ENCODE measurements at places on chromosomes 5 and 9.

DNA sequence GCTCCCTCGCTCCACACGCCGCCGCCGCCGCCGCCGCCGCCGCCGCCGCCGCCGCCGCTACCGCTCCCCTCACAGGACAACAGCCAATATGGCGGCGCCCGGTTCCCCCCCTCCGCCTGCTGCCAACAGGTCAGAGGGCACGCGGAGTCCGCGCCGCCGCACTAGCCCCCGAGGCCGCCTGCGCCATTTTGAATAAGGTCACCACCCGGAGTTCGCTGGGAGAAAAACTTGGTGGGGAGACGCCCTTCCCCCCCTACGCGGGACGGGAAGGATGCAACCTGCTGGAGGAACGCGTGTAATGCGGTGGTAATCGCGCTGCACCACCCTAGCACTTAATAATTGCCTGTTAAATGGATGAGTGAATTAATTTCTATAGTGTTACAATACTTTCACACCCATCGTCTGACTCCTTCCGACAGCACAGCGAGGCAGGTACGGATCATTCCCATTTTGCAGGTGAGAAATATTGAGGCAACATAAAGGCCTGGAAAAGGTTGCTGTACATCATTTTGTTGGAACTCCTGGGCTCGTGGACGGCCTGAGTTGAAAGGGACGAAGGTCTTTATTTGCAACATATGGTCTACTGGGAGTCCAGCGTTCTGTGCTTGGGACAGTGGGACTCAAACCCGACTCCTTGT lies at the start of gene FAM193B:
Gene FAM193B, minus strand, starts transcription at position 90 of the 638 bp plus-strand sequence. CDS start 105 bp downstream, outside the sequence.
- DNase-seq, result peak; percentile 85

DNA sequence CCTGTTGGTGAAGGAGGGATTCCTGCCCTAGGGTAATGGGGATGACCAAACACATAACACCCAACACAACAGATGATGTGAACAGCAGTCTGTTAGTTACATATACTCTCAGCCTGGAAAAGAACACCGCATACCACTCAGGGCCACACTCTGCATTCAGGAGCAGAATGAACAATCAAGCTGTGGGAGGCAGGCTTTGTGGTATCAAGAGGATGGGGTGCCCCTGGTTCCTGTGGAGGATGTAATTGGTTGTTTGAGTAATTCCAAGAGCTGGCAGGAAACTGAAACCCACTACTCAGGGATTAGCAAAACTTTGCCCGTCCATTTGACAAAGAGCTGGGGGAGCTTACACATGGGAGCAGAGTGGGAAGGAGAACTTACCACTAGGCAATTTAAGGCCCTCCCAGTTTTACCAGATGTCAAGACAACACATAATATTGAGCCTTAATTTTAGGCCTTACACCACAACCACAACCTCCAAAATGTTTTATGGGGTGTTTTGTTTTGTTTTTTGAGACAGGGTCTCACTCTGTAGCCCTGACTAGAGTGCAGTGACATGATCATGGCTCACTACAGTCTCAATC lies 15.6 kb upstream of the PRKAA1 start:
- DNase-seq, result peak; percentile 59

DNA sequence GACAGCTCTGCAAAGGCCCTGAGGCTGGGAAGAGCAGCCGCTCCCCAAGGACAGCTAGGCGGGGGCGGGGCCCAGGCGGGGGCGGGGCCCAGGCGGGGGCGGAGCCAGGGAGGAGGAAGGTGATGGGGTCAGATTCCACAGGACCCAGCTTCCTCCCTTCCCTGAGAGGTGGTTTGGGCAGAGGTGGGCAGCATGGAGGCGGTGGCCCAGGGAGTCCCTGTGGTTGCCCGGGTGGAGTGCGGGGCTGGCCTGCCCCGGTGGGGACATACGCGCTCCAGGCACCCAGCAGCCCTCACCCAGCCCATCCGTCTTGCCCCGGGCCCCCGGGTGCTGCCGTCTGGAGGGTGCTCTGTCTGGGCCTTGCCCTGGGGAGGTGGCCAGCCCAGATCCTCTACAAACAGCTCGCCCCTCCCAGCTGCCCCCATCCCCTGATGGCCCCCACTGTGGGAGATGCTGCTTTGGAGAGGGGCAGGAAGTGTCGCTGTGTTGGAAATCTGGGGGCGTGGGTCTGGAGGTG lies 11.0 kb upstream of the RNU6ATAC start:
- no peak for DNase-seq

GRCh38 chr5:136810261-136810801 lies 445.0 kb upstream of the TRPC7 start:
- no peak for DNase-seq

DNA sequence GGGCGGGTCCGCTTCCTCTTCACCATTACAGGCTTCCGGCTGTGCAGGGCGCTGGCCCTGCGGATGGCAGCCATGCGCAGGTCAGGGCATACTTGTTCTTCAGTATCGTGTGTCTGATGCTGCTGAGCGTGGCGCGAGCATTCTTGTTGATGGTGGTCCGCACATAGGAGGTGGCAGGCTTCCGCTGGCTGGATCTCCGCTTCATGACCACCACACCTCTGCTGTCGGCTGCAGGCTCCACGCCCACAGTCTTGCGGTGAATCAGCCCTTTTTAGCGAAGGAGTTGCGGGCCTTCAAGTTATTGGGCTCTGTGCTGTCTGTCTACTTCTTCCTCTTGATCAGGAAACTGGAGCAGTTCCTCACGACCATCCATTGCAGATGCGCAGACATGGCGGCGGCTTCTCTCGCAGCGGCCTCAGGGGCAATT lies 62.4 kb upstream of the ZNF608 start:
- no peak for DNase-seq

DNA sequence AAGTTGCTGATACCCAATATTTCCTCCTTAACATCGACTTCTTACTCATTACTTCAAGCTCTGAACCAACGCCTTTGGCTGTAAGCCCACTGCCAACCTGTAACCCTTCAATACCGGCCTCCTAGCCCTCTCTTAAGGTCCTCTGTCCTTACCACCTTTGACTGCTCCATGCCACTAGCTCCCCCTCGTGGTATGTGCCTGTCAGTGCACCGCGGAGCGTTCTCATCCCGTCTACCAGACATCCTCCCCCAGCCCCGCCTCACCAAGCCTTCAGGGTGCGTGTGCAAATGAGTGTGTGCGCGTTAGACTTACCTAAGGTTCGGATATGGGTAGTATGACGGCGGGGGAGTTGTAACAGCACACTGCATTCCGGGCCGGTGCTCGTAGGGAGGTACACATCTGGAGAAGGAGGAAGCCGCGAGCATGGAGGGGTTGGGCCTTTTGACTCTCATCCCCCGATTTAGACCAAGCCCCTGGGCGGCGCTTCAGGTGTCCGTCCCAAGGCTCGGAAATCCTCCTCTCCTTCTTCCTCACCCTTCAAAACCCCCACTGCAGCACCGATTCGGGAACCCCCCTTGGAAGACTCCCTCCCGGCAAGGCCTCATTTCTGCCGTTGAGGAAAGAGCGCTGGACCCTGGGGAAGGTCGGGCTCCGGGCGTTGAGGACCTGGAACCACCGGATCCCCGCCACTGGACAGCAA lies 2.8 kb upstream of the MYORG start:
- peak; percentile 82 for DNase-seq

DNA sequence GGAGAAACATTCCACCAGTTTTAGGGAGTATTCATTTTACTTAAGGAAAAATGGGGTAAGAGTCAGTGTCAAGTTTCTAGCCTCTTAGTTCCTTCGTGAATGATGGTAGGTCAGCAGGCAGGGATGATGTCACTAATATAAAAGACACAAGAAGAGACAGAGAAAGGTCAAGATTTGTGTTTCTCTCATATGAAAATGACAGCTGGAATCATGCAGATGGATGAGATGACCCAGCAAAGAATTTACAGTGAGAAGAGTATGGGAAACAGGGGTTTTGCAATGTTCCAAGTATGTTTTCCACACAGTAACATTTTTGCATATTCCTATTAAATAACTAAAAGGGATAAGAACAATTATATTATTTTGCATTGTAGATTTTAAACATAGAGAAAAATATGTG lies 749.6 kb upstream of the DMAC1 start:
- no peak for DNase-seq

DNA sequence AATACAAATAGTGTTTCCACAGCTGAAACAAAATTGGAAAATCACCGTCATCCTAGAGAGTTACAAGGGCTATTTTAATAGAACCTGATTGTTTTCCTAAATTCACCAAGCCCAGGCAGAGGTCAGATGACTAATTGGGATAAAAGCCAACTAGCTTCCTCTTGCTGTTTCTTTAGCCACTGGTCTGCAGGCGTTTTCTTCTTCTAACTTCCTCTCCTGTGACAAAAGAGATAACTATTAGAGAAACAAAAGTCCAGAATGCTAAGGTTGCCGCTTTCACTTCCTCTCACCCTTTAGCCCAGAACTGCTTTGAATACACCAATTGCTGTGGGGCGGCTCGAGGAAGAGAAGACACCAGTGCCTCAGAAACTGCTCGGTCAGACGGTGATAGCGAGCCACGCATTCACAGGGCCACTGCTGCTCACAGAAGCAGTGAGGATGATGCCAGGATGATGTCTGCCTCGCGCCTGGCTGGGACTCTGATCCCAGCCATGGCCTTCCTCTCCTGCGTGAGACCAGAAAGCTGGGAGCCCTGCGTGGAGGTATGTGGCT lies at the start of gene TLR4:
Gene TLR4, plus strand, starts transcription at position 380 of the 552 bp plus-strand sequence. Its CDS starts 70 bp downstream, at position 450.
- peak; percentile 99 for DNase-seq

- no peak for DNase-seq
These were observed 50.6 kb downstream of the TTC39B start for GRCh38 chr9:15256426-15256825.

- DNase-seq, result peak; percentile 23
These were observed 136.7 kb downstream of the CPLANE1 start for GRCh38 chr5:37112383-37112991.

Data from MV-4-11 (cell line).